Stimulated activated CD8-positive, alpha-beta memory T cell treated with anti-CD3 and anti-CD28 coated beads, Interleukin-15, amount 100 ng/mL, for 24 hours (primary cell): ENCODE measurements at places on chromosomes 2 and 18.

GRCh38 chr2:227447606-227448005 lies 24.4 kb upstream of the AGFG1 start:
- no peak for DNase-seq

- DNase-seq, result no peak
These were observed 78.4 kb upstream of the ZNF516 start for GRCh38 chr18:76573325-76574025.

- DNase-seq, result no peak
These were observed 1453.9 kb upstream of the NXPH2 start for GRCh38 chr2:140234116-140234515.

- no peak for DNase-seq
These were observed 141.1 kb downstream of the KLHL29 start for GRCh38 chr2:23526114-23526513.

DNA sequence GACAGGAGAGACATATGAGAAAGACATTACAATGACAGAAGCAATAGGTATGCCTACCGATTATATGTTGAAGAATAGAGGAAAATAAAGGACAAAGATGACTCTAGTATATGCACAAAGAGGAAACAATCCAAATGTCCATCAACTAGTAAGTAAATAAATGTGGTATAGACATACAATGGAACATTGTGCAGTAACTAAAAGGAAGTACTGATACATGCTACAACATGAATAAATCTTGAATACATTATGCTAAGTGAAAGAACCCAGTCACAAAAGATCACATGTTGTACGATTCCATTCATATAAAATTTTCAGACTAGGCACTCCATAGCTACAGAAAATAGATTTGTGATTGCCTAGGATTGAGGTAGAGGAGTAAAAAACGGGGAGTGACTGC lies 28.5 kb upstream of the PGAP1 start:
- no peak for DNase-seq

DNA sequence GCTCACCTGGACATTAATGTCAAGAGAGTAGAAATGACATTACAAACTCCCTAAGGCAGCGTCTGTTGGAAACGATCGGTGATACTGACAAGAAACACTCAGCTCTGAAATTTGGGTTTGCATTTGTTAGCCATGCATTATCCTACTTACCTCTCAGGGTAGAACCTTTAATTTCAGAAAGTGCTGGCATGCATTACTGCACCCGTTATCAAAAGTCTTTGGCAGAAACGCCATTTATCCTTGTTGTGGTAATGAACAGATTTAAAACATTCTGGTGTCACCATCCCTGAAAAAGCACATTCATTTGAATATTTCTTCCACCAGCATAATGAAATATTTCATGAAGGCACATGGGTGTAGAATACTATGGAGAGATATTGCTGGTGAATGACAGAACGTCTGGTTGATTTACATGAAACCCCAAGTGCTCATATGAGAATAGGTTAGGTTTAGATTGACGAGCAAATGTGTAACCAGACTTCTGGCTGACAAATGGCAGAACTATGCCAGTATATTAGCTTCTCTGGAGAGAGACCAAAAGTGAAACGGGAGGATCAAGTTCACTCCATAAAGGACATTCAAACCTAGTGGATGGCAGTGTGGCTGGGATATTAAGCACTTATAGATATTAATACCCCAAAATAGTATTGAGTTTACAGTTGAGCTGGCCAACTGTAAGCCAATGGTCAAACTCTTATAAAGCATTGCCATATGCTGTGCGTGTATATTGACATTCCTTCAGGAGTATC lies 53.5 kb upstream of the ITGB6 start:
- no peak for DNase-seq

DNA sequence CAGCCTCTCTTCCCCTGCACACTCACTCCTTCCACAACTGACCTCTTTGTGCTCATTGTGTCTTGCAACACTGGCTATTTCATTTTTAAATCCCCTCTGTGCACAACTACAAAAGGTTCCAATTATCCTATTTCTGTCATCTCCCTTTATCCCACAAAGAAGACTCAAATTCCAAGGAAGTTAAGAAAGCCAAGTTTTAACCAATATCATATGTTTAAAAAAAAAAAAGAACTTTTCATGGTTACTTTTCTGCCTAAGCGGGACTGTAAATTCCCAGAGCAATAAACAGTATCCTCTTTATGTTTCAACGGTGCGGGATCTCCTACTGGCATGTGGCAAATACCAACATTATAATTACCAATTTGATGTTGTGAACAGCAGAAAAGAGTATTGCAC lies 83.8 kb downstream of the DOCK10 start:
- DNase-seq, result no peak

- no peak for DNase-seq
These were observed 100.8 kb downstream of the COLEC12 start for GRCh38 chr18:399631-400135.
